ENCODE measurements at places on chromosomes 4 and X. TPM values are rescaled to one million over a fixed set of nuclear protein-coding genes. Genes with fewer than 3 reads are reported as not detected.

- DNase-seq = no peak
Observed at GRCh38 chr4:143384381-143384994, 47.8 kb downstream of the GAB1 start.

DNA sequence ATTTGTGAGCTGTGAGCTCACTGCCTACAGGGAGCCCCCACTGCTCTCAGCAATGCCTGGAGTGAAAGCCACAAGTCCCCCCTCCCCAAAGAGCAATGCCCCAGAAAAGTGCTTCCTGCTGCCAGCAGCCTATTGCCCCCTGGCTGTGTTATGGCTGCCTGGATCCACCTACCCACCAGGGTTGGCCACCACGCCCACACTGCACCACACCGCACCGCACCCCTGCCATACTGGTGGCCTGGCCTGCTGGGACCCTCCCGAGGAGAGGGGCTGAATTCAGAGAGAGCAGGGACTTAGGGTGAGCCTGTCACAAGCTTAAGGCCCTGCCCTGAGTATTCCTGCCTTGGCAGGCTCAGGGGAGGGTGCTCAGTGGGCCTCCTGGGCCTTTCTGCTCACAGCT, 4.3 kb downstream of the CFAP99 start:
- DNase-seq = no peak

The CDS1 gene
- total RNA-seq = 24.3 TPM

DNA sequence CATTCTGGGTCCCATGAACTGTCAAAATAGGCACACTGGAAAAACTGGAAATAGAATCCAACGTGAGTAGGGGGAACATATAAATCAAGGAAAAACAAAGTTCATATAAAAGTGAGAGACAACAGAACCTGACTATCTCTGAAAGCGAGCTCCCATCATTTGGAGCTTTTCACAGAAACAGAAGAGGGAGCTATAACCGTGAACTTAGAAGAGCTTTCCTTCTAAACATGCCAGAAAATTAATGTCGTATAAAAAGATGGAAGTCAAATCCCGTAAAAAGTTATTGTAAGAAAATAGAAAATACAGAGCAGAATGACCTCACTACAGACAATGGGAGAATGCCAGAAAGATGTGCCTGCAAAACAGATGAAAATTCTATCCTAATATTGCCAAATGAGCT, 23.9 kb upstream of the HSD17B10 start:
- DNase-seq = no peak

DNA sequence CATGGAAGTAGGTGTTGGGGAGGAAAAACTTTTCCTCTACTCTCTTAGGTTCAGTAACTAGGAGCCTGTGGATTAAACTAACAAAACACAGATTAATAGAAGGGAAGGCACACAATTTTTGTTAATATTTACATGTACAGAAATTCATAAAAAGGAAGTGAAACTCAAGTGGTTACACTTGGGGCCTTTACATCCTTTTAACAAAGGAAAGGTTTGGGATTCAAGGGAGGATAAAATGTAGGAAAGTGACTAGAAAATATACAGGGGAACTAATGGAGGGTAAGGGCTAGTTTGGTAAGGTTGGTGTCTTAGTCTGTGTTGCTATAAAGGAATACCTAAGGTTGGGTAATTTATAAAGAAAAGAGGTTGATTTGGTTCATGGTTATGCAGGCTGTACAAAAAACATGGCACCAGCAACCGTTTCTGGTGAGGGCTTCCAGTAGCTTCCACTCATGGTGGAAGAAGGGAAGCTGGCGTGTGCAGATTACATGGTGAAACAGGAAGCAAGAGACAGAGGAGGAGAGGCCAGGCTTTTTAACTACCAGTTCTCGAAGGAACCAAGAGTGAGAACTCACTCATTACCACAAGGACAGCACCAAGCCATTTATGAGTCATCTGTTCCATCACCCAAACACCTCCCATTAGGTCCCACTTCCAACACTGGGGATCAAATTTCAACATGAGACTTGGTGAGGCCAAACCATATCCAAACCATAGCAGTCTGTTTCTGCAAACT, 124.4 kb downstream of the CHRDL1 start:
- no peak for DNase-seq

DNA sequence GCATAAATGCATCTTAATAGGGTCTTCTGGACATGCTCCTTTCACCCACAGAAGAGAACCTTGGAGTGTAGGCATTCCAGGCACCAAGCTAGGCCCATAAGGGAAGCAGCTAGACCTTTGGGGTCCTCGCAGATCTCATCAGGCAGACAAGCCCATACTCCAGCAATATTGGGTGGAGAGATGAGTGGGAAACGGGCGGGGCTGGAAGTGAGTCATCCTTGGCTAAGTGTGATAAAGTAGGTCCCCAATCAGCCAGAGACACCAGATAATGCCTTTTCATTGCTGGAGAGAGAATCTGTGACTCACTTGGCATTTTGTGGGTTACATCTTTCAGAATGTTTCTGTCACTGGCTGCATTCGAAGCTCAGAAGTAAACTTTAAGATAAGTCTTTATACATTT, 133.3 kb upstream of the MBNL3 start:
- DNase-seq = peak; percentile 14

GRCh38 chr4:156795727-156796126, 175.9 kb downstream of the PDGFC start:
- DNase-seq = no peak
